ENCODE measurements at places on chromosomes 7 and 10.

GRCh38 chr7:157087646-157088045 is 51.1 kb upstream of the UBE3C start:
- no peak for DNase-seq

DNA sequence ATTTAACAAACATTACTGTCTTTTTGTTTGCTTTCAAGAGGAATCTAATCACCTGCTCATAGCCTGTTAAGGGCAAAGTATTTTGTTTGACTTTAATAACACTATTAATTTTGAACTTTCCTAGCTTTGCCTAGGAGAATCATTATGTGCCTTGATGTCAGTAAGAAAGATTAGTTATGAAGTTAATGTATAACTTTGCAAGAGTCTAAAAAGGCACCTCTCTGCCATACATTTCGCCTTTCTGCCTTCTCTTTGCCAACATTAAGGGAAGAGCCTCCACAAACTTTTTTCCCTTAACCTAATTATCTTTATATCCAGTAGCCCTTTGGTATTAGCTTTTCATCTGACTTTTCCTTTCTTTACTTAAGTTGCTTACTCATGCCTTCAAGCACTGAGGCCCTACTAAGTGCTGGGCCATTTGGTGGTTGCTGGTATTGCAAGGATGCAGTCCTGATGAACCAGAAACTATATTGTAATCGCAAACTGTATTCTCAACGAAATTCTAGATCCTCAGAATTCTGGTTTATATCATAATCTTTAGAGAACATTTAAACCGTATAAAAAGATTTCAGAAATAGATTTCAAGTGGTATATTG is 108.5 kb downstream of the SND1 start:
- DNase-seq: no peak

- no peak for DNase-seq
Observed at GRCh38 chr10:11775412-11775811, 33.2 kb downstream of the ECHDC3 start.

- DNase-seq: no peak
Observed at GRCh38 chr7:92259610-92260247, 14.0 kb downstream of the ANKIB1 start.

DNA sequence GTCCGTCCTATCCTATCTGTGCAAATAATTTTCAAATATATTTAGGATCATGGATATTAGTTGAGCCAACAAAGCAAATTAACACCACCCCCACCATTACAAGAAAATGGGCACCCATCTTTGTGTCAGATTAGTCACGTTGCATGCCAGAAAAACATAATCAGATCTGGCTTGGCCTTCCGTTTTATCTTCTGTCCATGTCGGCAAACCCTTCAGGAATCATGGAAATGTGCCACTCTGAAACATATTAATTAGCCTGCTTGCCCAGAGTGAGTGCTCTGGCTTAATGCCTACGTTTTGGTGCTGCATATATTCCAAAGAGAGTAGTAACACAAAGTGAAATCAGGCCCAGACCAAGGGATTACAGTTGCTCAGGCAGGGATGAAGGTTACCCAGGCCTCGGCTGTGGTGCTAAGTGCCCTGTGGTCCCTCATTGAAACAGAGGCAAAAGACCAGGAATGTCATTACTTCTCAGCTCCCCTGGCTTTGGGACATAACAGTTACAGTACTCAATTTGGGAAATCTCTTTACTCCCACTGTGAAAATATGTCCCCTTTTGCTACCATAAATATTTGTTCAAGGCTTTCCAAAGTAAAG is 154.0 kb upstream of the LSM8 start:
- no peak for DNase-seq

All from substantia nigra (tissue), 51 donors.